Stimulated activated CD8-positive, alpha-beta memory T cell treated with anti-CD3 and anti-CD28 coated beads, Interleukin-4, amount 100 ng/mL, for 1 hour (primary cell): ENCODE measurements at places on chromosomes 2 and 18.

DNA sequence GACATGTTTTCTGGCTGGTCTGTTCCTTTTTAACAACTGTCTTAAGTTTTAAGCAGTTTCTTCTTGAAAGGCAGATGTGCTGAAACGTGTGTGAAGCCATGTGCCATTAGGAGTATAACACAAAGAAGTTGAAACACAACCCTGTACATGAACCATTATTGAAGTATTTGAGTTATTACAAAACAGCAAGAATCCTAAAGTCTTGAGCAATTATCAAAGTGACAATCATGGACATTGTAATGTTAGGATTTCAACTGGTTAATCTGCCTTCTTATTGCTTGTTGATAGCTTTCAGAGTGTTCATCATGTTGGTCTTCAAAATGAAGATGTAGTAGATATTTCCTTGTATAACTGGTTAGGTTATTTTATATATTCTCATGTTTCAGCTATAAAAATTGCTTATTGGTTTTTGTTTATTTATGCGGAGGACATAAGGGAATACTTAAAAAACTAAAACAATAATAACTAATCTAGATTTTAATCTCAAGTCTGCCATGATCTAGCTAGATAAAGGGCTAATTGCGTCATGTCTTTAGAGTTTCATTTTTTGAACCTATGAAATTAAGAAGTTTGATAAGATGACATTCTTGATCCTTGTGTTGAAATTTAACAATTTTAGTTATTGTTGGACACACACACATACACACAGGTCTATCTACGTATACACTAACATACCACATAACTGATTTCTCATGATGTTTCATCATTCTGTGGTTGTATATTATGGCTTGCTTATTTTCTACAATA lies 21.1 kb downstream of the PPP1R1C start:
- DNase-seq, result no peak

- no peak for DNase-seq
Measured at GRCh38 chr2:189648846-189649509, 12.3 kb upstream of the ASNSD1 start.

- DNase-seq, result no peak
Measured at GRCh38 chr2:219536425-219536824, 7.2 kb downstream of the CHPF start.

- DNase-seq, result no peak
Measured at GRCh38 chr2:54212456-54212855, 43.6 kb downstream of the TSPYL6 start.

DNA sequence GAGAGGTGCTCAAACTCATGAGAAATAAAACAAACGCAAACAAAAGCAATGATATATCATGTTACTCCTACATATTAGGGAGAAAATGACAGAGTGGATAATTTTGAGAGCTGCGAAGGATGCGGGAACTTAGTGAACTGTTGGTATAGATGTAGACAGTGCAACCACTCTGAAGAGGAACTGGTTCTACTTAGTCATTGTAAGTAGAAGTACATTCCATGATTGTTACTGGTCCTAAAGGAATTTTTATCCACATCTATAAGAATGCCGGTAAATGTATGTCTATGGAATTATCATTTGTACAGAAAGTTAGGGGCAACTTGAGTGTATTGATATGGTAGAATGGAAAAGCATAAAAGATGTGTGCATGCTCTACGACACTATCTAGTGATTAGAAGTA lies 1238.4 kb downstream of the LRP1B start:
- no peak for DNase-seq

DNA sequence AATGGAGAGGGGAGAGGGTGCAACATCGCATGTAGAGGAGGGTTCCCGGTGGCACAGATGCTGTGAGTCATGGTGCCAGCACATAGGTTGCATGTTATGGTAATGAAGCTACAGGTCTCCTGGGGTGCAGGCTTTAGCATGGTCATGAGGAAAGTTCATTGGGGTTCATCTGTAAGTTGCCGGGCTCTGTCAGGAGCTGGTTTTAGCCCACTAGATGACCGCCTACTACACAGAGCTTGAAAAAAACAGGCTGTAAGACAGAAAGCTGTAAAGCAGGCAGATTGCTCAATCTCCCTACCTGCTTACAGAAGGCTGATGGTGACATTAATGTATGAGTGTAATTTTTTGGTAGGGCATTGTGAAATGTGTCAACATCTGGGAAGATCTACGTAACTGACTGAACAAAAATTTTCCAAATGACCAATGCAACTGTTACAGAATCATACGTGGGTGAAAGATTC lies 23.9 kb downstream of the DYSF start:
- DNase-seq, result no peak

GRCh38 chr2:37775908-37776250 lies 104.4 kb upstream of the CDC42EP3 start:
- DNase-seq, result no peak

GRCh38 chr18:59799383-59800015 lies 100.3 kb upstream of the PMAIP1 start:
- DNase-seq, result no peak

DNA sequence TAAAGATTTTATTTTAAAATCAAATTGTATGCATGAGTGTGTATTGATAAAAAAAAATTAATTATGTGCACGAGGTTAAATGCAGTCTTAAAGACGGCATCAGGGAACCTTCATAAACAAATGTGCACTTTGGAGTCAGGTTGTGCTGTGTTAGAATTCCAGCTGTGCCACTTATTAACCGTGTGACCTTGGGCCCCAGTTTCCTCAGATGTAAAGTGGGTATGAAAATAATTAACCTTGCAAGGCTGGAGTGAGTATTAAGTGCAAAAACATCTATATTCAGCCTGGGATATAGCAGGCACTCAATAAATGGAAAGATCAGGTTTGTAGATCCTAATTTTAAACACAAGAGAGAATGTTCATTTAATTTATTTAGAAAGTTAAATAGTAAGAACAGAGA lies 14.5 kb upstream of the MYCN start:
- DNase-seq, result no peak

- DNase-seq, result no peak
Measured at GRCh38 chr2:28516950-28517349, 21.1 kb downstream of the PLB1 start.

DNA sequence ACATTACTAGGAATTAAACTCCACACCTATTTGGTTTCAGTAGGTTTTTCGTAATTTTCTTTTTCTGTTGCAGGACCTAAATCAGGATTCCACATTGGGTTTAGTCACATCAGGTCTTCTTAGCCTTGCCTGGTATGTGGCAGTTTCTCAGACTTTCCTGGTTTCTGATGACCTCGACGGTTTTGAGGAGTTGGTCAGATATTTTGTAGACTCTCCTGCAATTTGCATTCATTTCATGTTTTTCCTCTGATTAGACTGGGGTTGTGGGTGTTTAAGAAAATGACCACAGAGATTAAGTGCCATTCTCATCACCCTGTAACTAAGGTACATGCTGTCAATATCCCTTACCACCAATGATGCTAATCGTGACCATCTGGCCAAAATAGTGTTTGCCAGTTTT lies 97.3 kb upstream of the ST6GAL2 start:
- no peak for DNase-seq

DNA sequence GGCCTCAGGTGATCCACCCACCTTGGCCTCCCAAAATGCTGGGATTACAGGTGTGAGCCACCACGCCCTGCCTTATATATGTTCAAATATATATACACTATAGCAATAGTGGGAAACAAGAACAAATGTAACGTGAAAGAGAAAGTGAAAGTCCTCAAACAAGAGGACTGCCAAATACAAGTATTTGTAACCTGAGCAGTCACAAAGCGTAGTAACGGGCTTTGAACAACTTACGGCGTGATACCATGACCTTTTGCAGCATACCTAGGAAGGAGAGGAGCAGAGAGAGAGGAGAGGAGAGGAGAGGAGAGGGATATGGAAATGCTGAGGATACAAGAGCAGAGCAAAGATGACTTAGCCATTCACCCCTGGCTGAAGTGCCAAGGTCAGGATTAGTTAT lies 113.8 kb upstream of the RGPD4 start:
- no peak for DNase-seq

DNA sequence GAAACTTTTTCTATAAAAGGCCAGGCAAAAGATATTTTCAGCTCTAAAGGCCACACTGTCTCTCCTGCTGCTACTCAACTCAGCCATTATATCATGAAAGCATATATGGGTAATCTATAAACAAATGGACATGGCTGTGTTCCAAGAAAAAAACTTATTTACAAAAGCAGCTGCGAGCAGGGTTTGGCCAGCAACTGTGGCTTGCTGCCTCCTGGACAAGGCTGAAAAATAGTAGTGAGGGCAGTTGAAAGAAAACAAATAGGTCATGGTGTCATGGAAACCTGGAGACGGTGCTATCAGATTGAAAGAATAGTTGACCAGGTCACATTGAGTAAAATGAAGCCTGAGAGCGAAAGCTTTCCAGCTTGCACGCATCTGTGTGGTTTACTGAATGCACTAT lies 89.2 kb upstream of the LRATD1 start:
- DNase-seq, result no peak

GRCh38 chr18:58402951-58403702 lies 225.8 kb downstream of the ALPK2 start:
- DNase-seq, result no peak

DNA sequence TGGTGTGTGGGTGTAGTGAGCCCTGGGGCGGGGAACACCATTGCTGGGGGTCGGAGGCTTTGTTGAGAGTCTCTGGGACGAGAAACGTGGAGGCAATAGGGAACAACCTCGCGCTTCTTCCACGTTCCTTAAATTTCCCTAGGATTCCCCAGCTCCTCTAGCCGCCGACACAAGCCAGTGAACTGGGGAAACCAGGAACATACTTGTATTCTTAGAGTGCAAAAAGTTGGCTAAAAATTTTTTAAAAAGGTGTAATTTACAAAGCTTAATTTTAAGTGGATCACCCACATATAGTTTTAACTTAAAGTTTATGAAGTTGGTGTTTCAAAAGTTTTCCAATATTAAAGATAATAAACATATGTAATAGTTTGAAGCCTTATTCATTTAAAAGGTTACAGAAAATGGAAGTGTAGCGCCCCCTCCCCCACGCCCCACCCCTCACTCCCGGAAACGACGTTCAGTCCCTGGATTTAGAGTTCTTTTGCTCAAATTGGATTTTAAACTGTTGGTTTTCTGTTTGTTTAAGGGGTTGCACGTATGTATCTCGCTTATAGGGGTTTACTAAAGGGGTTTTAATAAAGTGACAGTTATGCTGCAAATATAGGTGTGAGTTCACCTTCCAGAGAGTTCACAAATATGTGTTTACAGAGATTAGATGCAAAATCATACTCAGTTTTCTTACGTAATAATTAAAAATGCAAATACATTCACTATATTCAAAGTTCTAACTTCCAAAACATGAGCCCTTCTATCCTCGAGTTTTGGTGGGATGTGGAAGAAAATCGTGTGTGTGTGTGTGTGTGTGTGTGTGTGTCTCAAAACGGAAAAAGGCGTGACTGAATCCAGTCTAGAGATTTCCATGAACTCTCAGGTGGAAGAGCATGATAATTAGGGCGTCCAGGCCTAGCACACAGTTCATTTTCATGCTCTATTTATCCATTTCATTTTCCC lies 872 bp downstream of the DSG2 start:
- no peak for DNase-seq

GRCh38 chr2:223524066-223524465 lies 78.1 kb downstream of the SCG2 start:
- DNase-seq, result no peak

GRCh38 chr2:1627628-1628381 lies 116.5 kb downstream of the PXDN start:
- no peak for DNase-seq

DNA sequence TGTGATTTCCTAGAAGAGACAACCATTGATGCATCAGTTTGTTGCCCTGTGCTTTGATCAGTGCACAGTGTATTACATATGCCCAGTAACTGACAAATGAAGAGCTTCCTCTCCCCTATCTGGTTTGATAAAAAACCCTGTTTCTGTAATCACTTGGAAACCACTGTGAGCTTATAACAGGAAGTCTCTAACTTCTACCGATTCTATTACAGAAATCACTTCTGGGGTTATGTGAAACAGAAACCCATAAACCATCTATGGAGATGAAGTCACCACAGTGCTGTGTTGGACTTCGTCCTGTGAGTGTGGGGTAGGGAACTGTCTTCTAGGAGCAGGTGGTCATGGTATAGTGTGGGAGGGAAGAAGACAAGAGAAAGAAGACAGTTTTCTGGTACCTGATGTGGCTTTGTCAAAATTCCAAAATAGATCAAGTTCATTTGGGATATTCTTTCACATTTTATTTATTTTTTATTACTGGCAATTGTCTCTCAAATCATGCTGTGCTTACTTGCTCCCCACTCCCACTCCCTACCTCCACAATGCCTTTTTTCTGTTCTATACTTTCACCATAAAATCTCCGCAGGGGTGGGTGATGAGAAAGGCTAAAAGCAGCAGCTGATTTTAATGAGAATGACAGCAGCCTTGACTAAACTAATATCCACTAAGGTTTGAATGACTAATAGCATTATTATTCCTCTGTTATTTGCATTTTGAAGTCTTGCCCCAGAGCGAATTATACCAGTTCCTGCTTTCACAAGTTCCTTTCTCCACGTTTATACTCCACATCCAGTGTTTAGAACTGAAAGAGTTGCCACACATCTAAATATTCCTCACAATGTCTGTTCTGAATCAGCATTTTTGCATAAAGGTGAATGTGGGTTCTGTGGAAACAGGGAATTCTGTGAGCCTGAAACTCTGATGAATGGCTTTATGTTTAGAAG lies 41.7 kb upstream of the RND3 start:
- no peak for DNase-seq

GRCh38 chr2:237322564-237322963 lies 91.4 kb downstream of the COL6A3 start:
- DNase-seq, result no peak

DNA sequence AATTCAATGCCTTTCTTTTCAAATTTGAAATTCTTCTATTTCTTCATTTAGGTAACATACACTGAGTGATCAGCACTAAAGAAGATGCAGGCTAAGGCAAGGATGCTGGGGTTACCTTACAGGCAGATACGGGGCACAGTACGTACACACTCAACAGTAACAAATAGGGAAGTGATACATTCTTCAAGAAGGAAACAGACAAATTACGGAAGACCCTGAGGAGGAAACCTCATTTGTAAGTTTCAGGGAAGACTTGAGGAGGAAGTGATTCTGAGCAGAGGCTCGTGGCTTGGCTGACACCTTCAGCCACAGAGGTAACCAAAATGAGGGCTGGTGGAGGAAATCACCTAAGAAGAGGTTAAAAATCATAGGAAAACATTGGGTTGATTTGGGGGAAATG lies 1108.3 kb upstream of the KLHL29 start:
- no peak for DNase-seq
